ENCODE measurements at places on chromosomes 3 and 15.

- DNase-seq, result no peak
Measured at GRCh38 chr3:153919773-153920172, 201.4 kb upstream of the ARHGEF26 start.

- DNase-seq, result no peak
Measured at GRCh38 chr3:100289339-100289738, 28.5 kb downstream of the TBC1D23 start.

DNA sequence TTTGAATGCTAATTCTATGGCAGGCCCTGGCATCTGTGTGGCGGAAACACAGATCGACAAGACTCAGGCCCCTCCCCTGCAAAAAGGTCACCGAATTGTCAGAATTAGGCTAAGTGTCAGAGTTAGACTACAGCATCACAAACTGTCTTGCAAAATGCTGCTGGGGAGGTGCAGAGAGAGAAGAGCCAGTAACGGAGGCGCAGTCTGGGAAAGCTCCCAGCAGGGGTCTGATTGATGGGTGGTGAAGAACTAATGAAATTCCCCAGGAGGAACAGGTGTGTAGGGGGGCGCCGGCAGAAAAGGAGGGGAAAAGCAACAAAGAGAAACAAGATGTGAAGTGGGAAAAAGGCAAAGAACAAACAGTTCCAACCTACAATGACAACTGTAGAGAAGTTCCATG lies 72.7 kb upstream of the TAMM41 start:
- no peak for DNase-seq

DNA sequence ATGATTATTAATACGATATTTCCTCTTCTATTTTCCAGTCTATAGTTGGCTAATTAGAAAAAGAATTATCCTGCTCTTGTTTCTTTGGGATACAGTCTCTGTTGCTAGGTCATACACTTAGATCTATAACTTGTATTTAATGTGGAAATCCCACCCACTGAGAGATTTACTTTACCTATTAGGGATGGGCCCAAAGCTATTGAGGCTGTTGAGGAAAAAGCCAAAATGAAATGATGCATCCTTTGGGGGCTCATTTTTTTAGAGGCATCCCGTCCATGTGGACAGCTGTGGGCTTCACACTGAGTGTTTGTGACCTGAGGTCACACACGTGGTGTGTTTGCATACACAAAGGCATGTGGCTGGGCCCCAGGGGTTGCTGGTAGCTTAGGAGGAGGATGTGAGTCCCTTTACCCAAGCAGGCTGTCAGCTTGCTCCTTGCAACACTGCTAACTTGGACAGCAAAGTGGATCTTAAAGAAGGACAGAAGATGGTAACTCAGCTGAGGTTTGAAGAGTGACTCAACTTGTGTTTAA lies 477.4 kb downstream of the AGBL1 start:
- DNase-seq, result no peak

DNA sequence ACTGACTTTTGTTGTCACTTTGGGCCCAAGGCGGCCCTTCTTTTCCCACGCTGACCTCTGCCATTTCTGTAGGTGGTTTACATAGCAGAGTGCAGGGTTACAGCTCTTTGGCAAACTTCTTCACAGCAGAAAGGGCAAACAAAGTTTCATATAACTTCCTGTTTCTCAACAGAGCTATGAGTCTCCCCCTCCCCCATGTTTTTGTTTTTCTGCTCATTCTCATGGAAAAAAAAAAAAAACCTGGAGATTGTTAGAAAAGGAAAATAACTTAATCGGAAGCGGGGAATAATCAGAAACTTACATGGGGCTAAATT lies 342.0 kb upstream of the NR2F2 start:
- no peak for DNase-seq

DNA sequence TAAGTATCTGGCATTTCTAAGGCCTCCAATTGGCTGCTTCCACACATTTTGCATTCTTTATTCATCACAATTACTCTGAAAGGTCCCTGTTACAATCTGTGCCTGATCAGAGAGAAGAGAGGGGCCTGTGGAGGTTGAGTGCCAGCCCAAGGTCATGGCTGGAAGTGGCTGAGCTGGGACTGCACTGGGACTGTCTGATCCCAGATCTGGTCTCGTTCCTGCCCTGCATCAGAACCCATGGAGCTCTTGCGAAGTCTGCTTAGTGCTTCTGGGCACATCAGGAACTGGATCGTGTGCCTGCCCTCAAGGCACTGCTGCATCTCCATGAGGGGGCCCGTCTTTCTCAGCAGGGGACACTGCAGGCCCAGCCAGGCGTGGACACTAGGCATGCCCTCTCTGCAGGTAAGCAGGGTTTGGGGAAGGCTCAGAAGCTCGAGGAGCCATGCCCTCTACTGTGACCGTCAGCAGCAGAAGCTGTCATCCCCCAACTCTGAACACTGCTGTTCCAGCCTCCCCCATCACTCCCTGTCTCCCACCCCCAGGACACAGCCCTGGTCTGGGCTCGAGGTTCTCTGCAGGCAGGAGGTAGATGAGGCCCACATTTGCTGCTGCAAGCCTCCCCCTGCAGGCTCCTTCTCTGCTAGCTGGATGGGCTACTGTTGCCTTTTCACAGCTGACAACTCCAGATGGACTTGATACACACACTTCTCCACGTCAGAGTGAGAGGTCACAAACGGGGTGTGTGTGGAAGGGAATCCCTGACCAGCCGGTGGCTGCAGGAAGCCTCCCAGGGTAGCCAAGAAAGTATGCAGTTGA lies 96.5 kb upstream of the PRR23E start:
- no peak for DNase-seq

Measured in NCI-H187 treated with DMSO at 0.1 percent for 48 hours (cell line).